Right hindlimb (tissue), 1 donor: ENCODE measurements at places on chromosomes 16 and 17.

DNA sequence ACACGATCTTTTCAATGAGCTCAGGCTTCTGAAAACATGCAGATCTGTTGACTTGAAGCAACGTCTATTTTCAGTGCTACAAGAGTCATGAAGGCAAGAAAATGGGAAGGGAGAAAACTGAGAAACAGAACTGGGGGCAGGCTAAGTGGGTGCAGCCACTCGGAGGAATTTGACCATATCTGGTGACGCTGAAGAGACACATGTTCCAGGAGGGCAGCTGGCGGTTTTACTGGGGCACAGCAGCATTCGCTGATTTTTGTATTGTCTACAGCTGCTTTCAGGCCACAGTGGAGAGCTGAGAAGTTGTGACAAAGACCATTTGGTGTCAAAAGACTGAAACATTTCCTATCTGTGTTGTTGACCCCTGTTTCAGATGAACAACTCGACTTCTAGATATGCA lies 103.0 kb upstream of the ELAC2 start:
- no peak for DNase-seq

DNA sequence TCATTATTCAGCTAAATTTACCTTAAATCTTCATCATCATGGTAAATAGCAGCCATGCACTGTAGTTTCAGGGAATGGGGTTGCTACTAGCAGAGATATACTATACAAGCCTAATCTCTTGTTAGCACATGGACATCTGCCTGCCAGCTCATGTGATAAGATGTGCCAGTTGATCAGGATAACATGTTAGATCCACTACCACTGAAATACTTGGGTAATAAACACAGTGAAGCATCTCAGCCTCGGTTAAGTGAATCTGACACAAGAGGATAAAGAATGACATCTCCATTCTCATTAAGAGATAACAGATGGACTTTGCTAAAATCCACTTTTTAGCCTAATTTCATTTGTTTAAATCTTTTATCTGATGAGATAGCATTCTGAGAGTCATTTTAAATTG lies 256.1 kb downstream of the CDH8 start:
- no peak for DNase-seq

DNA sequence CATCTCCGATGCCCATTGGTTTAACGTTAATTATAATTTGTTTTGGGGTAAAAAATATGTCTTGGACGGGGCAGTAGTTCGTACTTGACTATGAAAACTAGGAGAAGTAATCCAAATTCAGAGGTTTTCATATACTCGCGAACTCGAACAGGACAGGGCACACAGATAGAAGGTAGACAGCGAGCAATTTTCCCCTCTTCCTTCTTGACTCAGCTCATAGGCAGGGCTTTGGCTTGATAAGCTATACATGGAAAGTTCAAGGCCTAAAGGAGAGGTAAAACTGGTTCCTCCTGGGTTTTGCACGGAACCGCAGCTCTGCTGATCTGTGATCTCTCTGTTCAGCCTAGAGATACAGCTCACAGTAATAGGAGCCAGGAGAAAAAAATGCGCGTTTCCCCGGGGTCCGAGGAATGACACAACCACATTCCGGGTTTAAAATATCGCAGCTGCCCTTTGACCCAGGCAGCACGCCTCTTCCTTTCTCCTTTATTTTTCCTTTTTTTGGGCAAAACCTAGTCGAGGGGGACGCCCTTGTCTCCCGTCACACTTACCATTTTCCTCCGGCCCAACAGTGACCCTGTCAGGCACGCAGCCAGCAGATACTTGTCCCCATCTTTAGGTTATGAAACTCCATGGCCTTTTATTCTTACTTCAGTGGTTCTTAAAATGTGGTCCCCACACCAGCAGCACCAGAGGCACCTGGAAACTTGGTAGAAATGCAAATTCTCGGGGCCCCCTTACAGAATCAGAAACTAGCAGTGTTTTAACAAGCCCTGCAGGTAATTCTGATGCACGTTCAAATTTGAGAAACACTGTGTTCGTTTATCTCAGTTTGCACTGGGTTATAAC lies 1.7 kb upstream of the LASP1 start:
- DNase-seq: peak; percentile 55

DNA sequence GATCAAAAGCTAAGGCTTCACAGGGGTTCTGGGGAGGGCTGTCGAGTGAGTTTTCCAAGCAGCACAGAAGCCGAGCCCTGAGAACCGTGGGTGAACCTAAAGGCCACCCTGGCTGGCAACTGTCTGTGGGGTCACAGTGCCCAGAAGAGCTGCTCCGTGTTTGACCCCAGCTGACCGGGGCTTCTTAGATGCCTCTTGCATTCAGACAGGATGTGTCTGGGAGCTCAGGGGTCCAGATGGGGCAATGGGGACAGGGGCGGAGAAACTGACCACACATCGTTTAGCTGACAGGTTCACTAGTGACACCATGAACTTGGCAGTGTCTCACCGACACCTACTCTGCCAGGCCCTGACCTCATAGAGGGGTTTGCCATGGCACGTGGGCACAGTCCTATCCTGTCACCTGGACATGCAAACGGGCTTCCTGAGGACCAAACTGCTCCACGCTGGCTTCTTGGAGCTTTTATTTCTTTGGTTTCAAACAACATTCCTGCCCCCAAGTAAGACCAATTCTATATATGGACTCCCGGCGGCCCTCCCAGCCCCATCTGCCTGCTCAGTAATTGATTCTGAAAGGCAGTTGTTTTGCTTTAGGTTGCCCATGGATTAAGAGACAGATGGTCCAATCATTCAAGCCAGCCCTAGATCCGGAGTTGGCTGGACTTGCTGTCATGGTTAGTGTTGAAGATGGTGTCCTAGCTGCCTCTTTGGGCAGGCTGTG lies 22.2 kb downstream of the WSCD1 start:
- DNase-seq: peak; percentile 69

- no peak for DNase-seq
Observed at GRCh38 chr17:17719966-17720543, 38.8 kb downstream of the RAI1 start.

DNA sequence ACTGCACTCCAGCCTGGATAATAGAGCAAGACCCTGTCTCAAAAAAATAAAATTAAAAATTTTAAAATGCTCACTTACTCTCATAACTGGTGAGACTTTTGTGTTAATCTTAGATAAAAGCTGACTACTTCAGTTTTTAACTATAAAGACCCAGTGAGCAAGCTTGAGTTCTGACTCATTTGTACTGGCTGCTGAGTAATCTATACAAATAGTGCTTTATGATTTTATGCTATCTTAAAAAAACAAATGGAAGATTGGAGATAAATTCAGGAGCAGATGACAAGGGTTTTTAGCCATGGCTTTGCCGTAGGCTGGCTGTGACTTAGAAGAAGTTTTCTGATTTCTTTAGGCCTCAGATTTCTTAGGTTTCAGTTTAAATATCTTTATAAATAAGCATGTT lies 30.5 kb downstream of the SNTB2 start:
- DNase-seq: no peak

GRCh38 chr16:50842013-50842505 lies 100.2 kb downstream of the CYLD start:
- DNase-seq: no peak

DNA sequence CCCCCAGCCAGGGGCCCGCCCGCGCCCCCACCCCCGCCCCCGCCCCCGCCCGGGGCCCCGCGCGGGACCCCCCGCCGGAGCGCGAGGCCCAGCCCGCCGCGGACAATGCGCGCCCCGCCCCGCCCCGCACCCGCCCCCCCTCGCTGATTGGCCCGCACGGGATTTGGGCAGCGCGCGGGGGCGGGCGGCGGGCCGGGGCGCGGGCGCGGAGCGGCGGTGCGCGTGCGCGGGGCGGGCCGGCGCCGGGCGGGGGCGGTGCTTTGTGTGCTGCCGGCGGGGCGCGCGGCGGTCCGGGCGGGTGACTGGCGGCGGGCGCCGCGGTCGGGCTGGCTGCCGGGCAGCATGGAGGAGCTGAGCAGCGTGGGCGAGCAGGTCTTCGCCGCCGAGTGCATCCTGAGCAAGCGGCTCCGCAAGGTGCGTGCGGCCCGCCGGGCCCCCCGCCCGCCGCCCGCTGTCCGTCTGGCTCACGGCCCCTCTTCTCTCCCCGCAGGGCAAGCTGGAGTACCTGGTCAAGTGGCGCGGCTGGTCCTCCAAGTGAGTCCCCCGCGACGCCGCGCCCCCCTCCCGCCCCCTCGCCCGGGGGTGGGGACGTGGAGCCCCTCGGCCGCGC lies at the start of gene CBX2:
TSS of gene CBX2 (plus strand) at position 255 of the 610 bp plus-strand sequence. CDS start at position 343, 88 bp downstream.
- DNase-seq: peak; percentile 86

DNA sequence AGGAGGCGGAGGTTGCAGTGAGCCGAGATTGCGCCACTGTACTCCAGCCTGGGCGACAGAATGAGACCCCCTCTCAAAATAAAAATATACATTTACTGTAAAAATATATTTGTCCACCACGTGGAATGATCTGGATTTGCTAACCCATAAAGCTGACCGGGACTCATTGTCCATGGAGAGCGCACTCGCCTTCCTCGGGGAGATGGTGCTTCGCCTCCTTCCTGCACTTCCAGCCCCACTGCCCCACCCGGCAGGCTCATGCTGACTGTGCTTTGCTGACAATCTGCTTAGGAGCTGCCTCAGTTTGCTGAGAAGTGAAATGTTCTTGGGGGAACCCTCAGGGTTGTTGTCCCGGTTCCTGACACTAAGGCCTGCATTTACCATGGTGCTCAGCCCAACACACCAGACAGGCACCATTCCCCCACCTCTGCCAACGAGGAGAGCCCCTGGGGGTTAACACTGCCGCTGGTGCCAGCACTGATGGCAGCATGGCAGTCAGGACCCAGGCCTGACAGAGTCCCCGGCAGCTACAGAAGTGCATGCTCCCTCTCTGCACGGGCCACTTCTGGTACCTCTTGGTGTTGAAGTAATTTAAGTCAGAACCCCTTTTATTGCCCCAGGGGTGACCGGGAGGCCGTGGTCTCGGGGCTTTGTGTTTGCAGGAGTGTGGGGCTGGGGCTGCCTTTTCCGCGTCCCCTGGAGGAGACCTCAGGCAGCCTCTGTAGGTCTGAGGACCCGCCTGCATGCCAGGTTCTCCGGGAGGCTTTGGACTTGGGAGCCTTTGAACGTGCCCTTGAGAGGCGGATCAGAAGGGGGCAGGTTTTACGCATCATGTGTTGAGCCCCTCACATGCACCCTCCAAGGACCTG lies 2.5 kb downstream of the NUBP2 start:
- DNase-seq: no peak

GRCh38 chr16:133716-134115 lies 4.8 kb downstream of the NPRL3 start:
- no peak for DNase-seq

- no peak for DNase-seq
Observed at GRCh38 chr16:12459391-12460063, 344.2 kb downstream of the CPPED1 start.

GRCh38 chr17:61756561-61756960 lies 106.8 kb downstream of the BRIP1 start:
- no peak for DNase-seq

DNA sequence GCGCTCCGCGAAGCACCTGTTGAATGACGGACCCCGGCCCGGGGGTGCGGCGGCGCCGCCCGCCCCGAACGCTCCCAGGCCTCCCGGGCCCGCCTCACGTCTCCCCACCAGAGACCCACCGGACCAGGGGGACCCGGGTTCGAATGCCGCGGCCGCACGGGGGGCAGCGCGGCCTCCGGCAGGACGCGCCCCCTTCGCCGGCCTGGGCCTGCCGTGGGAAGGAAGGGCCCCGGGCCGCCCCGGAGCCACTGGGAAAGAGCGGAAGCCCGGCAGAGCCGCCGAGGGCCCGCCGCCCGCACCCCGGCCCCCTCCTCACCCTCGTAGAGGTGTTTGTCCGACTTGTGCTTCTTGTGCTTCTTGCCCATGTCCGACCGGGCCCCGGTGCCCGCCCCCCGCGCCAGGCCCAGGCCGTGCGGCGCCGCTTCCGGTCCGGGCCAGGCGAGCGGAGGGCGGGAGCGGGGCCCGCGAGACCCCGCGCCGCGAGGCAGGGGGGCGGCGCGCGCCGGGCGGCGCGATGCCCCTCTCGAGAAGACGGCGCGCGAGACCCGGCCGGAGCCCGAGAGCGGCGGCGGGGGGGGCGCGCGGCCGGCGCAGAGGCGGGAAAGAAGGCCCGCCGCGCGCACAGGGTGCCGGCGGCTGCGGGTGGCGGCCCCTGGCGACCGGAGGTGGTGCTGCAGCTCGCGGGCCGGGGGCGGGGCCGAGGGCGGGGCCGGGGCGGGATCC lies at the start of gene BRD7:
TSS of gene BRD7 (minus strand) at position 579 of the 723 bp plus-strand sequence. CDS start at position 365, 214 bp downstream.
- DNase-seq: peak; percentile 89

- no peak for DNase-seq
Observed at GRCh38 chr16:2598723-2599122, 60.9 kb downstream of the PDPK1 start.

- DNase-seq: peak; percentile 62
Observed at GRCh38 chr16:546909-547770, 13.1 kb upstream of the PRR35 start.

DNA sequence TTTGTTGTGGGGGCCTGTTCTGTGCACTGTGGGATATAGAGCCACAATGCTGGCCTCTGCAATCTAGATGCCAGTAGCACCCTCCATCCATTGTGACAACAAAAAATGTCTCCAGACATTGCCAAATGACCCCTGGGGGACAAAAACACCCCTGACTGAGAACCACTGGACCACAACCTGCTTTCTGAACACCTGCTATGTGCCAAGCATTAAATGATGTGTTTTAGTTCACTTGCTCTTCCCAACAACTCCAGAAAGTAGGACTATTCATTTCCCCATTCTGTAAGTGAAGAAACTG lies 367.0 kb upstream of the ERCC4 start:
- no peak for DNase-seq

DNA sequence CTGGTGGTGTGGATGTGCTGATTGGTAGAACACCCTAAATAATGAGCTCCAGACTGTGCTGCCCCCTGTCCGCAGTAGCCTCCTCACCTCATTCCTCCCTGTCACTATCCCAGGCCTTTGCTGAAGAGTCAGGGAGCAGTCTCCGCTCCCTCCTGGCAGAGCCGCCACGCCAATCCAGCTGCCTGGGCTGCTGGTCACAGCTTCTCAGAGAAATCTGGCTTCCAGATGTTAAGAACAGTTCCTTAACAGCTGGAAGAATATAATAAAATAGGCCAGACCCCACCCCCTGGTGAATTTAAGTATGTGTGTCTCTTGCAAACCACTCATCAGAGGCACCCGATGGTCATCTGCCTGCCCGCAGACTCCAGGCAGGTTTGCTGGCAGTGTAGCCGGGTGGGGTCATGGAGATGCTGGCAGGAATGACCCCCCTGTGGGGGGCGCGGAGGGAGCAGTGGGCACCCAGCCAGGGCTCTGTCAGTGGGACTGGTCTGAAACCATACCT lies 161.0 kb downstream of the CCDC182 start:
- DNase-seq: peak; percentile 75

DNA sequence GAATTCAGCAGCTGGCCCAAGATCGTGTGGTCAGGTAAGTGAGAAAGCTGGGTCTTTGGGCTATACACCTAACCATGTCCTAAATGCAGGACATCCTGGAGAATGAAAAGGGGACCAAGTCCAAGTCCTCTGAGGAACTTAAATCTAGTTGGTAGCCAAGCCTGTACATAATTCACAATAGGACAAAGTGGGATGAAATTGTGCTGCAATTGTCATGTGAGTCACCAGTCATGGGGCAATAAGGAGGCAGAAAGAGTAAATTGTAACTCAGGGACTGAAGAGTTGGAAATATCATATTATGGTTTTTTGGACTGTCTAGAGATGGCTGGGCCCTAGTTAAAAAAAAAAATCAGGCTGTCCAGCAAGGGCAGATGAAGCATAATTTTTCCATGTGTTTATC lies 202.6 kb downstream of the CYLD start:
- no peak for DNase-seq

- DNase-seq: no peak
Observed at GRCh38 chr17:67639555-67639954, 78.2 kb upstream of the NOL11 start.
